ENCODE measurements at places on chromosomes 16 and 17.

DNA sequence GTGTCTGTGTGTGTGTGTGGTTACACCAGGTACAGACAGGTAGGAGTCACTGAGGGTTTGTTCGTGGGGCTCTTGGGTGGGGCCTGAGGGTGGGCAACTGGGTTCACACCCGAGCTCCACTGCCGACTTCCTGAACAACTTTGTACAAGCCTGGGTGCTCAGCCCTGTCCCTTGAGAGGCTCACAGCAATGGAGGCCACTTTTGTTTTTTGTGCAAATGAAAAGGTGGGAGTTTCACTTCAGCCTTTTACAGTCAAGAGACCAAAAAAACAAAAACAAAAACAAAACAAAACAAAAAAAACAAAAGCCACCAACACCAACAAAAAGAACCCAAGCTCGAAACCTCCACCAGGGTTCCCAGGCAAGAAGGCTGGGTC is 2.4 kb downstream of the RHBDF2 start:
- no peak for DNase-seq

DNA sequence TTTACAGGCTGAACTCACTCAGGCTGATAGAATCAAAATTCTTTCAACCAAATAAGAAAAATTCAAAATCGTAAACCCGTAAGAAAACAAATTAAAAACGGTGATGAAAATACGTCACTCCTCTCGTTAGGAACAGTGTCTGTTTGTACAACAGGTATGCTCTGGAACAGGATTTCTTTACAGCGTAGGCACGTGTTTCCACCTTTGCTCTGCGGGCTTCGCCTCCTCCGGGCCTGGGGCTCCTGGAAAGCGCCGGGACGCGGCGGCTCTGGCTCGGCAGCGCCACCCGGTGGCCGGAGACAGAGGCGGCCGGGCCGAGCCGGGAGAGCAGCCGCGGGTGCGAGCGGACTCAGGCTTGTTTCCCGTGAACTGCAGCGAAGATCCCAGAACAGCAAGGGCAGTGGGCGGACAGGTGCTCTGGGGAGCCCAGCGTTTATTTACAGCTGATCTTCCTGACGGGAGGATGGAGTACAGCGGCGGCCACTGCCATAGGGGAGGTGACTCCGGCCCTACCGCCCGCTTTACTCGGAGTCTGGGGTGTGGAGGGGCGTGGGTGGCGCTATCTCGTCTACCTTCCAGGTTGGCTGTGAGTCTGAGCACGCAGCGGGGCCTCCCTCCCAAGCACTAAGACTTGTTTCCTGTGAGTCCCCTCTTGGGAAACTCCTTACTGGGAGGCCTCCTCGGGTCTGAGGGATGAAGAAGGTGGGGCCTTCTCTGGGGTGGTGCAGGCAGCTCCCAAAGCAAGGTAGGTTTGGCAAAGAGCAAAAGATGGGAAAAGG is 40.5 kb upstream of the ATP2A3 start:
- DNase-seq = peak; percentile 59

GRCh38 chr16:71956486-71956885 is 43.7 kb downstream of the PKD1L3 start:
- DNase-seq = no peak

DNA sequence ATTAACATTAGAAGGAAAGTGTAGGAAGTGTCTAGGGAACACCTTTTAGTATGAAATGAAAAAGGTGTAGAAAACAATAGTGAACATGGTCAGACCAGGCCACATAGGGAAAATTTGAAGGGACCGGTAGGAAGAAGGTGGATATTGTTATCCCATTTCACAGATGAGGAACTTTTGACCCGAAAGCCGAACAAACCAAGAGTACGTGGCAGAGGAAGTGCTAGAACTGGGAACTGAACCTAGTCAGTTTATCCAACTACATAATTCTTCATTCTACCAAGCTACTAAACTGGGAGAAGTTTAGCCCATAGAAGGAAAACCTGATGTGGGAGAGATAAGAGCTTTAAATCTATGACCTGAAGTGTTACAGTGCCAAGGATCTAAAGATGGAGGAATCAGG is 43.2 kb downstream of the YPEL2 start:
- no peak for DNase-seq

DNA sequence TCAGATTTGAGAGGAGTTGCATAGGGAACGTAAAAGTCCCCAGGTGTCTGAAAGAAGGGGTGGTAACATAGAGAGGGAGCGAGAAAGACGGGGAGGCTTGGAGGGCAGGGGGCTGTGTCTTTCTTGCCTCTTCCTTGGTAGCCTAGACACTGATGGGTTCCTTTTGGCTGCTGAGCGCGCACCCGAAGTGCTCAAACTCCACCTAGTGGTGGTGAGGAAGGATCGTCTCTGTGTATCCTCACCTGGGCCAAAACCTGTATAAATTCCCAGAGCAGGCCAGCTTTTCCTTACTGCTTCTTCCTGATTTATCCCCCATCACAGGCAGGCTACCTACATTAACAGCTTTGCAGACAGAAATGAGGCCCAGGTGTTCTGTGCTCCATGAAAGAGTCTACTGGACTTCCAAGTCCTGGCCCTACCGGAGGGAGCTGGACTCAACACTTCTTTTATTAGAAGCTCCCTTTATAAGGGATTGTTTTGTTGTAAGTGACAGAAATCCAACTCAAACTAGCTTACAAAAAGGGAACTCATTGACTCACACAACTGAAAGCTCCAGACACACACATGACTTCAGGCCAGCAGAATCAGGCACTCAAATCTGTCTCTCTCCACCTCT is 5.5 kb upstream of the SLC25A35 start:
- peak; percentile 69 for DNase-seq

DNA sequence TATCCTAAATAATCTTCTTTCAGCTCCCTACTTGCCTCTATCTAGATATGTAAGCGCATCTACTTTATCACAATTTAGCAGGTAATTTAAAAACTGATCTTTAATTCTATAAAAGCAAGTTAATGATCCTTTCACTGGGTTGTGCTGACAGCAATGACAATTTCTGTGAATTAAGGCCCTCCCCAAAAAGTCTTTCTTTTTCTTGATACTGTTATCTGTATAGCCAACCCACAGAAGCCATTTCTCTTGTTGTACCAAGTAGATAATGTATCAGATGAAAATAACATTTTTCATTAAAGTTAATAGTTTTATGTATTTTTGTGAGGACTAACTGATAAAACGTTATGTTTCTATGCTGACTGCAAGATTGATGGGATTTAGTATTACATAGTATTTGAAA is 3.8 kb downstream of the ZPBP2 start:
- DNase-seq = no peak

DNA sequence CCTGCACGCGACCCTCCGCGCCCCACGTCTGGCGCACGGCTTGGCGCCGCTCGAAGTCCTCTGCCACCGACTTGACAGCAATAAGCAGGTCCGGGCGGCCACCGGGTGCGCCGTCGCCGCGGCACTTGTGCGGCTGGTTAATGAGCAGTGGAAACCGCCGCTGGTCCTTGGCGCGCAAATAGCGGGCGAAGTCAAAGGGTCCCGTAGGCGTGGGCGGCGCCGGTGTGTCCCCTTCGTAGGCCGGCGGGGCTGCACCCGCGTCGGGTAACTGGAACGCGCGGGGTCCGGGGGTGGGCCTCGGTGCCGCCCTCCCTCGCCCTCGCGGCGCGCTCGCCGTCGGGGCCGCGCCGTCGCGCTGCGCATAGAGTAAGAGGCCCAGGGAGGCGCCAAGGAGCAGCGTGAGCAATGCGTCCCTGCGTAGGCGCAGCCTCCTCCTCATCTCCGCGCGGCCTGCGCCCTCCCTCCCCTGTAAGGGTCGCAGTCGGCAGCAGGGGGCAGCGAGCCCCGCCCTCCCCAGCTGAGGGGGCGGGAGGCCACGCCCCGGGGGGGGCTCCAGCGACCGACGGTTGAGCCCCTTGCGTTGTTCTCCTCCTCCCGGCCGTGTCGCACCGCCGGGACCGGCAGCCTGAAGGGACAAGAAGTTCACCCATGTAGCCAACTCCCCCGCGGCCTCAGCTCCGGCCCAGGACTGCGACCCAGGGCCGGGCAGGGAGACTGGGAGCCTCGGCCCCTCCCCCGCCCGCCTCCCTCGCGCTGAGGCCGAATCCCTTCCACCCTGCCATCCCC is 558 bp downstream of the B3GNT9 start:
- peak; percentile 46 for DNase-seq

GRCh38 chr16:12142157-12142556 is 165.6 kb downstream of the SNX29 start:
- no peak for DNase-seq

DNA sequence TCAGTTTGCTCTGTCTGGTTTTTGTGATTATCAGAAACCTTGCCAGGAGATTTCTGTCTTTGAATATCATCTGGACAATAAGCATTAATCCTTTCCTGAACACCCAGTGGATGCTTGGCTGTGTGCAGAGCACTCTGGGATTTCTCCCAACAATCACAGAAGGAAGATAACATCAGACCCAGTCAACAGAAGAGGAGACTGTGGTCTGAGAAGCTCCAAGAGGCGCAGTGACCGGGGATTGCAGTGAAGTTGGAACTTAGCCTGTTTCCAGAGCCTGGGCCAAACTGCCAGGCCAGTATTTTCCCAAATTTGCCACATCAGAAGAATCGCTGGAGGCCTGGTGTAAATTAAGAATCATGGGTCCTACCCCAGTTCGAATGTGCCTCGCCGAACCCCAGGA is 264.7 kb downstream of the C16orf95 start:
- no peak for DNase-seq

- no peak for DNase-seq
Measured at GRCh38 chr16:85588562-85589503, 24.3 kb upstream of the GSE1 start.

GRCh38 chr16:50466170-50466569 is 82.0 kb upstream of the NKD1 start:
- no peak for DNase-seq

All from activated CD4-positive, alpha-beta T cell treated with anti-CD3 and anti-CD28 coated beads, Interleukin-2, amount 10 ng/mL, durations not matched to agents 7 days and 5 days (primary cell).